CD4-positive, alpha-beta T cell (primary cell): ENCODE measurements at places on chromosomes 12 and 14. TPM values are rescaled to one million over a fixed set of nuclear protein-coding genes. Genes with fewer than 3 reads are reported as not detected.

RNASE3 gene
- total RNA-seq = not detected

AQP2 gene
- not detected for total RNA-seq

P2RX2 gene
- total RNA-seq = not detected

IRAK3 gene
- total RNA-seq = 0.59 TPM

AKAP3 gene
- 2.0 TPM for total RNA-seq

FSCB gene
- not detected for total RNA-seq

ESPL1 gene
- total RNA-seq = 0.20 TPM

SLC17A8 gene
- total RNA-seq = not detected

LHX5 gene
- total RNA-seq = not detected

DPF3 gene
- total RNA-seq = 0.31 TPM

C12orf54 gene
- total RNA-seq = not detected

TMEM52B gene
- not detected for total RNA-seq

GOLGA5 gene
- 6.8 TPM for total RNA-seq

TTC9 gene
- 7.0 TPM for total RNA-seq

CD163L1 gene
- total RNA-seq = not detected

REP15 gene
- total RNA-seq = not detected

WNT1 gene
- total RNA-seq = 1.8 TPM

GNPNAT1 gene
- 4.6 TPM for total RNA-seq

CSRNP2 gene
- total RNA-seq = 16.5 TPM

ATXN2 gene
- total RNA-seq = 23.7 TPM

KLHDC1 gene
- 11.8 TPM for total RNA-seq

CLBA1 gene
- 1.7 TPM for total RNA-seq

LRTM2 gene
- 0.11 TPM for total RNA-seq

NGB gene
- total RNA-seq = not detected

RAPGEF3 gene
- total RNA-seq = 0.33 TPM

ADAMTS20 gene
- not detected for total RNA-seq
